Stimulated activated CD8-positive, alpha-beta memory T cell treated with anti-CD3 and anti-CD28 coated beads, Interleukin-4, amount 100 ng/mL, for 1 hour (primary cell): ENCODE measurements at places on chromosomes 2 and 18.

DNA sequence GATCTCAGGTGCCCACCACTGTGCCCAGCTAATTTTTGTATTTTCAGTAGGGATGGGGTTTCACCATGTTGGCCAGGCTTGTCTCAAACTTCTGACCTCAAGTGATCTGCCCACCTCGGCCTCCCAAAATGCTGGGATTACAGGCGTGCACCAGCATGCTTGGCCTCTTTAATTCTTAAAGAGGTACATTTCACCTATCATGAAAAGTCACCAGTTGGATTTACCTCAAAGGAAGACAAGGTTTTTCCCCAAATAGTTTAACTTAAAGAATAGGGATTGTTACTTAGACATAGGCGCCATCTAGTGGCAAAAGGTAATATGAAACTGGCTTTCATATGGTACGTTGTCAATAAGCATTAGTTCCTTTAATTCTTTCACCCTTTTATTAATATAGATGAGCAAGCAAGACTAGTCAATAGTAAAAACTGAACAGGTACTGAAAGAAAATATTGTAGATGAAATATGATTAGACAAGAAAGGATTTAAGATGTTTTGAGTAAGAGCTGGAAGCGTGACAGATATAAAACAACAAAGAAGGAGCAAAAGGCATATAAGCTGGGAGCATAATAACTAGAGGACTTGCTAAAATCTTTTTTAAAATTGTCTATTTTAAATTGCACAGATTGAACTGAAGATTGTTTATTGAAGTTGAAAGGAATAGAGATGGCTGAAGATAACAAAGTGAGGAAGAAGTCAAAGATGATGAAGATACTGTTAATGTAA lies 35.0 kb upstream of the PSMD14 start:
- DNase-seq = no peak

DNA sequence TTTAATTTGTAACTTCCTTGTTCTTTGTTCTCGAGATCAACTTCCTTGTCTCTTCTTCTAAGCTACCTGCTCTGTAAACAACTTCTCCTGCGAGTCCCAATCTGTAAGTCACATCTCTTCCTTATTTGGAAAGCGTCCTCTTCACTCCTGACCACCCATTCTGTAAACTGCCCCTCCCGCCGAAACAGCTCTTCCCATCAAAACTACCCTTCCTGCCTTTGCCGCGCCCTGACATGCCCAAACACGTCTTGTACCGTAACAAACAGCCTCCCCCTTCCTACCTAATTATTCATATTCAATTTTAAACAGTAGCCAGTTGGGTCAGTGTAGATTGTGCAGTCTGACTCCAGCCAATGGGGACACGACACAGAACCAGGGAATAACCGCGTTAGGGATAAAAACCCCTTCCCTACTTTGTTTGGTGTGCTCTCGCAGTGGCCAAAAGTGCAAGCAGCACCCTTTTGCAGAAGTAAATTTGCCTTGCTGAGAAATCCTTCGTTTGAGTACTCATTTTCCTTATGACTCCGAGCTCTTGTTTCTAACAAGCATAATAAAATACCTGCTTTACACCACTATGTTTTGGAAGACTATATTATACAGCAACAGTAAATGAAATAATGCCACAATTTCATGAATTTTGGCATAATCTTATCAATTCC lies 39.8 kb downstream of the PIAS2 start:
- DNase-seq = no peak

- no peak for DNase-seq
These were observed 19.3 kb upstream of the ODC1 start for GRCh38 chr2:10467401-10467800.

- DNase-seq = no peak
These were observed 47.9 kb downstream of the DOCK10 start for GRCh38 chr2:224994242-224994823.

DNA sequence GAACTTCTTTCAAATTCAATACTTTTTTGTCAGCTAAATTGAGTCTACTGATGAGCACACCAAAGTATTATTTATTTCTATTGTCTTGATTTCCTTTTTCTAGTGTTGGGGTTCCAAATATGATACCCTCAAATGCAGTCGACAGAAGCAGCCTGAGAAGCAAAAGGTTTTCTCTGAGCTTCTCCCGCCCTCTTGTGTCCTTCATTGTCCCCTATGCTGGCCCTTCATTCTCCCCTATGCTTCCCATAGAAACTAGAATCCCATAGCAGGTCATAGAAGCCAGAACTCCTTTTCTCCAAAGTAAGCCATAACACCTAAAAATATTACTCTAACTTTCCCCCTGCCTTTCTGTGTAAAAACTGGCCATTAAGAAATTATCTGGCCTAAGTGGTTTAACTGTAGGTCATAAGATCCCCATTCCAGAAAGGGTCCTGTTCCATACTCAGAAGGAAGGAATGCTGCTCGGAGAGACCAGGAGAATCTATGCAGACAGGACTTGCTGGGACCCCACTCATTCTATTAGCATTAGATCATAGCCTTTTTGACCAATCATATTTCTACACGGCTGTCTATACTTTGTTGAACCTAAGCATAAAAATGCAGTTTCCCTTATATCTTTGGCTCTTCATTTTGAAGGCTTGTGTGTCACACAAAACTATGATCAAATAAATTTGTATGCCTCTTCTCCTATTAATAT lies 764.6 kb upstream of the PKDCC start:
- DNase-seq = no peak

- DNase-seq = no peak
These were observed 90.0 kb upstream of the SIX3 start for GRCh38 chr2:44851518-44851917.

DNA sequence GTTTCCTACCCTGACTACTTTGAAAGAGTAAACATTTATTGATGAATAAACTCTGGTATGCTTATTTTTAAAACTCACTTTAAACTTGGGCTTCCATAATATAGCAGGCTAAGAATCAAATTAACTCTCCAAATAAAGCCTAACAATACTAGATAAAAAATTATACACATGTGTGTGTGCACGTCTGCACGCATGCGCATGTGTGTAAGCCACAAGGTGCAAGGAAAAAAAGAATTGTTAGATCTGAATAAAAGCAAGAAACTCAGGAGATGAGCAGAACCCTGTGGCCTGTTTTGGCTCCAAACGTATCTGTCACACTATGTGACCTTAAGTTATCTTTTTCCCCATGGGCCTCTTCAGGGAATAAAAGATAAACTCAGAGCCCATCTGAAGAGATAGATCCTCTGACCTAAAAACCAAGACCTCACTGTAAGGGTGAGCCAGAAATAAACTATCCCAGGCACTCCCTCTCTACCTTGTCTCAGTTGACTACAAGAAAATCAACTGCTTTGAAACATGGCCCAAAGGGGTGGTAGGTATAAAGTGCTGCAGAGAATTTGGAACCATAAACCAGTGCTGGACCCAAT lies 6.3 kb downstream of the HDHD2 start:
- DNase-seq = no peak

GRCh38 chr2:594297-594949 lies 82.8 kb downstream of the TMEM18 start:
- DNase-seq = no peak

GRCh38 chr18:74331404-74331803 lies 15.8 kb downstream of the C18orf63 start:
- DNase-seq = no peak

DNA sequence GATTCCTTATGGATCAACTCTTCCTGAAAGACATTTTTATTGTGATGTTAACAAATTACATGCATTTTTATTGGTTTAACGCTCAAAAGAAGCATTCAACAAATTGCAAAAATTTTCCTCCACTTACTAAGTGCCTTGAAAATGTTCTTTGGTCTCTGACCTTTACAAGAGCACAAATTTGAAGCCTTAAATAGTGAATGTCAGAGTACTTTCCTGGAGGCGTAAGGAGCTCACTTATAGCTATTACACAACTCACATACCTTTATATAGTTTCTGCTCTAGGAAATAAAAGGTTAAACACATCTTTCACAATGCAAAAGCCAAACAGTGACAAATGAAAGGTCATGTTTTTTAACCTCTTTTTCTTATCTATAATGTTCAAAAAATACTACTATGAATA lies 405.7 kb upstream of the ZNF804A start:
- DNase-seq = no peak

DNA sequence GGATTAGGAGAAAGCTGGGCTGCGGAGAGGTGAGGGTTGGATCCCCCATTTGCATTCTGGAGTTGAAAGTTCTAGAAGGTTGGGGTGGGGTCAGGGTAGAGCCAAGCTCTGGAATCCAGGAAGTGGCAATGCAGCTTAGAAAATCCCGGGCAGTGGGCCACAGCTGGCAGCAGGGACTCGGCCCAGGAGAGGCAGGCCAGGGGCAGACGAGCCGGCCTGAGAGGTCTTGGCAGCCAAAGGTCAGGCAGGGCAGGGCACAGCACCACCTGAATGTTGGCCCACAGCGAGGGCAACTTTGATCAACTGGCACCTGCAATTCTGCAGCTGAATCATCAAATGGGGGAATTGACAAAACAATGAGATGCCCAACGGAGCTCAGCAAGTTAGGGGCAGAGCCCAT lies 139.2 kb downstream of the INHBB start:
- DNase-seq = no peak

DNA sequence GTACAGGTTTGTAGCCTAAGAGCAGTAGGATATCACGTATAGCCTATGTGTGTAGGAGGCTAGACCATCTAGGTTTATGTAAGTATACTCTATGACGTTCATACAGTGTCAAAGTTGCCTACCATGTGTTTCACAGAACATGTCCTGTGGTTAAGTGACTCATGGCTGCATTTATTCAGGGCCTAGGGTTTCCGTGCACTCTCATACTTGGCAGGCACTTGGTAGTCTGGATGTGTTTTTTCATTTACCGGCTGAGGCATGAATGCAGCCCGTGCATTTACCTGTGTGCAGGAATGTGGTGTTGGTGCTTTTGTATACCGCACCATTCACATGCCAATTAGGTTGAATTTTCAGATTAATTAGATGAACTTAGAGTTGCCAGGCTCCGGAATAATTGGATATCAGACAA lies 43.4 kb downstream of the MYL12B start:
- no peak for DNase-seq

- no peak for DNase-seq
These were observed 58.6 kb upstream of the NPAS2 start for GRCh38 chr2:100761365-100761764.

DNA sequence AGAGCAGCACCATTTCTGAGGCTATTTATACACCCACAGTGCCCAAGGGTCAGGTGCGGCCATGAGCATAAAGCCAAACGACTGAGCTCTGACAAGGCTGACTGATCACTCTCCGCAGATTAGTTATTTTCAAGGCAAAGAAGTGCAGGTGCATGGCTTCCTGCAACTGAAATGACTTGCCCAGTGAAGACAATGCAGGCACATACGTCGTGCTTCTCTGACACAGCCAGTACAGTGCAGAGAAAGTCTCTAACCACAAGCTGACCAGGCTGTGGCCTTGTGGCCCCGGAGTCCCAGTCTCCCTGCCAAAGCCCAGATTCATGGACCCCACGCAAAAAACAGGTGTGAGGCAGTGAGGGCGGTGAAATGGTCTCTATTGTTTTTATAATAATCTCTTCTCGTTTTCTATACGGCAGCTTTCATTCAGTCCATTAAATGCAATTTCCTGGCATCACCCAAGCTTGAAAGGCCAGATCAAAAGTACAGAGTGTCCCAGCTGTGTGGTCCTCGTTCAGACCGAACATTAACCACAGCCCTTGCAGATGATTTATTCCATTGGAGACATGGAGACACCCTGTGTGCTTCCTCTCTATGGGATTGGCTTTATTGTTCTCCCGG lies 447.0 kb upstream of the ID2 start:
- no peak for DNase-seq

GRCh38 chr2:12587729-12588522 lies 128.8 kb upstream of the TRIB2 start:
- no peak for DNase-seq

DNA sequence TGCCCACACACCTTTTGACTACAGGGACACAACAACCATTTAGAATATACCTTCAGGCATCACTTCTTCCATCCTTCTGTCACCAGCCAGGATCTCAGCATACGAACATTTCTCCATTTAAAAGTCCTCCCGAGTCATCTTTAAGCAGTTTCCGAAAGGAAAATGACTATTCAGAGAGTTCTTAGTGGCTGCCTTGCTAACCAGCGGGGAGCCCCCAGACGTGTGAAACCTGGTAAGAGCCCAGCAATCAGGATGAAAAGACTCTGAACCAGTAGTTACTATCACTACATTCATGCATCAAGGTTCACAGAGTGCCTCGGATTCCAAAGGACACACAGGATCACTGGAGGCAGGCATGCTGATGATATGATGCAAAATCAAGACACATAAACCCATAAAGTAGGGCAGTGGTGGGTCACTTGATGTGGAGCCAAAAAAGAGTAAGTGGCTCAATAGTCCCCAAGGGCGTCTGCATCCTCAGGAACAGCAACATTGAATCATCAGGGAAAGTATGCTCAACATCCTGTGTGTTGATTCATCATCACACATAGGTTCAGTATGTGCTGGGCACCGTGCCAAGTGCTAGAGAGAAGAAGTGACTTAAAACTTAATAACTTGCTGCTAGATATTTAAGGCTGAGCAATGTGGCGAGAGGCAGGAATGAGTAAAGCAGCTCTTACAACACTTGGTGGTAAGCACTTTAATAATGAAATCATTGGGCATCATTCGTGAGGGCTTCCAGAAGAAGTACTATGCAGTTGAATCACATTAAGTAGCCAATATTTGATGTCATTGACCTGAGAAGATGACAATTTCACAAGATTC lies 4.4 kb downstream of the CCL20 start:
- no peak for DNase-seq

DNA sequence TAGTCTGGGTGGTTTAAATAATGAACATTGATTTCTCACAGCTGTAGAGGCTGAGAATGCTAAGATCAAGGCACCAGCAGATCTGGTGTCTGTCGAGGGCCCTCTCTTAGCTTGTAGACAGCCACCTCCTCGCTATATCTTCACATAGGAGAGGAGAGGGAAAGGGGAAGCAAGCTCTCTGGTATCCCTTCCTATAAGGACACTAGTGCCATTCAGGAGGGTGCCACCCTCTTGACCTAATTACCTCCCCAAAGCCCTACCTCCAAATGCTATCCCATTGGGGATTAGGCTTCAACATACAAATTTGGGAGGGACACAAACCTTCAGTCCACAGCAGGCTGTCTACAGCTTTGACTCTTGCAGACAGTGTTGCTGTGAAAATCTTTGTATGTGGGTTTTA lies 76.7 kb downstream of the BOLA3 start:
- DNase-seq = no peak

GRCh38 chr2:180473456-180473855 lies 466.4 kb upstream of the CWC22 start:
- no peak for DNase-seq
